Neural progenitor cell (in vitro differentiated cells): ENCODE measurements at places on chromosomes 1 and 21. TPM values are rescaled to one million over a fixed set of nuclear protein-coding genes. Genes with fewer than 3 reads are reported as not detected.

DNA sequence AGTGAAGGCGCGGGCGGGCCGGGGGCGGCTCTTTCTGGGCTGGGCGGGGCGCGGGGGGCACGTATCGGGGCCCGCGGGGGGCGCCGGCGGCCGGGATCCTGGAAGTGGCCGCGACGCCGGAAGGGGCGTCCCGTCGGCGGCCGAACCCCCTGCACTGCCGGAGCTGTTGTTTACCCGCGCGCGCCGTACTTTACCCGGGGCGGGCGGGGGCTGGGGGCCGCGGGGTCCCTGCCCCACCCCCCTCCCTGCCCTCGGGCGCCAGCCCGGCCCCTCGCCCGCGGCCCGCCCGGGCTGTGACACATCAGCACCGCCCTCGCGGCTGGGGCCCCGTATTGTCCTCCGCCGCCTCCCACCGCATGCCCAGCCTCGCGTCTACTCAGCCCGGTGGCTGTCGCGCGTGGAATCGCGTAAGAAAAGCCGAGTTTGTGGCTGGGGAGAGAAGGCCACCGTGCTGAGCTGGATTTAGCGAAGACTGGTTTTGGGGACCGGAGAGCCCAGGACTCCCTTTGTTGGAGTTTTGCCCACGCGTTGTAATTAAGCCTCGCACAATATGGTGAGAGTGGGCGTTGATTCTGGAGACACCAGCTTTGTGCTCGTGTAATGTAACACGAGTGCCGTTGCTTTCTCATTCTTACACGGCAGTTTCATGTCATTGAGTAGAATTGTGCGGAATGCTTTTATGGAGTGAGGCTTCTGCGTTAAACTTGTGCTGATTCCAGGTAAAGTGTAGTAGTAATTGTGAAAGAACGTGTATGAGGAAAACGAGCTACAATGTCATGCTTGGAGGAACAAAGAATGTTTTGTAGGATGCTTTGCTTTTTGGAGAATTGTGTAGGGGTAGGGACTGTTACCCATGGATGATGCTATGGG, 559 bp downstream of the BACH1 start:
- peak; percentile 78 for DNase-seq

DNA sequence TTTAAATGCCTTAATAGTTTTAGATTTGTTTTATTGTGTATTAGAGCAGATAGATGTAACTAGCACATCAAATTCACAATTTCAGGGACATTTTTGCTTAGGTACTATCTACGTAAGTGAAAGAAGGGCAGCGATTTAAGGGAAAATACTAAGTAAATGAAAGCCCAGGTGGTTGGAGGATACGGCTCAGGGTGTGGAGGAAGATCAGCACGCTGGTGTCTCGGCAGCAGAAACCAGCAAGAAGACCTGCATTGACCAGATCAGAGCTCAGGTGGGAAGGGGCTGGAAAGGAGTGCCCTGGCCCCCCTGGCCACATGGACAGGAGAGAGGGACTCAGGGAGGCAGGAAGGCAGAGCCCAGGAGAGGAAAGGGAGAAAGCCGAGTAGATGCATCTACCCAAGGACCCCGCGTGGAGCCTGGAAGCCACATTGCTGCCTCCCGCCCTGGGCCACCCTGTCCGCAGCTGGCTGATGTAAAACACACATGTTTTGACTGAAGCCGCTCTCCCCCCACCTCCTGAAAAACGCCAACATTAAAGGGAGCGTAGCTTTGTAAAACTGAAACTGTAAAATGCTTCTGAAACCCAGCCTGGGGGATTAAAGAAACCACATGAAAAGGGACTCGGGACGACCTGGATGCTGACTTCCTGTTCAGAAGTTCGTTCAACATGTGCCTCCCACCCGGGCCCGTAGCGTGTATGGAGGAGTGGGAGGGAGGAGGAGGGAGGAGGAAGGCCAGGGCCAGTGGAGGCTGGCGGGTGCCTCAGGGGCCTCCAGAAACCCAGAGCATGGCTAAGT, 72.6 kb upstream of the TARDBP start:
- DNase-seq, result no peak

The HRNR gene
- total RNA-seq, result not detected in 2 replicates

DNA sequence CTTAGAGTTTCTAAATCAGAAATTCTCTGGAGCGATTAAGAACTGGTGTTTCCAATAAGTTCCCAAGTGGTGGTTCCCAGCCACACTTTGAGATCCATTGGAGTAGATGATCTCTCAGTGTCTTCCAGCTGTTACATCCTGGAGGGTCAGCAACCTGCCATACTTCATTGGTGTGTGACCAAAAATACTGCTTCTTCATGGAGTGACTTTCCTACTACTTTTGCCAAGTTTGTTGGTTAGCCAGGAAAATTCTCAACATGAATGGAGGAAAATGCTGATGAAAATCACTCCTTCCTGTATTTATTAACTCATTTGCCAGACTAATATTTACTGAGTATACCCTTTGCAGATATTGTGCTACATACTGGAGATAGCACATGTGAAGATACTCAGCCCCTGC, 186.1 kb downstream of the FGGY start:
- DNase-seq, result no peak

The CR2 gene
- total RNA-seq, result 0.15 TPM in 1 of 2 replicates, not detected in the other

DNA sequence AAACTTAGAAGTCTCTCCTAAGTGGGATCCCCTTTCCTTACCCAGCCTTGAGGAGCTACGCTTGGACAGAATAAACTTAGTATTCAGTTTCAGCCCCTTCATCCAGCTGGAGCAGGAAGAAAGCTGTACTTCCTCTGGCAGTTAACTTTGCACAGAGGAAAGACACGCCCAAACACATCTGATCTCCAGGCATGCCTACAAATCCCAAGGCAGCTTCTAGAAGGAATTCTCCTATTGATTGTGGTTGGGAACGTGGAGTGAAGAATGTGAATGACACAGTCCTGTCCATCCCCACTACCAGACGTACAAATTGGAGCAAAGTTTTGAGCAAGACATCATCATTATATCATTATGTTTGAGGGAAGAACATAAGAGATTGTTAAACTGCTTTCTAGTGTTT, 6.6 kb upstream of the AK4 start:
- no peak for DNase-seq

DNA sequence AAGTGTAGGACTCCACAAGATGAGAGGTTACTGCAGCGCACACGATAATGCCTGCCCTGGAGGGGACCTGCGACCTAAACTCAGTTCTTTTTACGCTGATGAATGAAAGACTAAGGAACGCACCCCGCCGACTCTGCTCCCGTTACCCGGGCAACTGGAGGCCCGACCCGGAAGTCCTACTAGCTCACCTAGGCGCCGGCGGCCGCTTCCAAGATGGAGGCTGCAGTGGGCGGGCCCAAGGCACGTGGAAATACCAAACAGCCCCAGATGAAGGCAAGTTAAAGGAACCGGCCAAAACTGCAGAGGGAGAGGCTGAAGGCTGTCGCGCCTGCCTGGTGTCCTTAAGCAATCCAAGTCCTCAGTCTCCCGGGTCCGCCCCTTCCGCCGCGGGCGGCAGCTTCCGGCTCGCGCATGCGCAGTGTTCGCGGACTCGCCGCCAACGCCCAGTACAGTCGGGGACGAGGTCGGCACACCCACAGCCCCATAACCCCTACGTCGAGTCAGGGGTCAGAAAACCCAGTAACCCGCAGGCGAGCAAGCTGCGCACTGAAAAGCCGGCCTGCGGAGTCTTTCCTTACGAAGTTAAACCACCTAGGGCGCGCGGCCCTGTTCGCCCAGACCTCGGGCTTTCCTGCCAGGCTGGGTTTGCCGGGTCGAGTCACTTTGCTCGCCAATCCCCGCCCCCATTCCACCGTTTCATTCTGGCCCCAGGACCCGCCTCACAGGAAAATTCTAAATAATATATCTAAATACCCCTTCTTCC, at the start of gene SETD4:
TSS of gene SETD4 (minus strand) at position 368 of the 763 bp plus-strand sequence. CDS start 1,638 bp downstream, outside the sequence.
- peak; percentile 94 for DNase-seq

GRCh38 chr1:247077213-247077612, 1.4 kb downstream of the ZNF670 start:
- no peak for DNase-seq

DNA sequence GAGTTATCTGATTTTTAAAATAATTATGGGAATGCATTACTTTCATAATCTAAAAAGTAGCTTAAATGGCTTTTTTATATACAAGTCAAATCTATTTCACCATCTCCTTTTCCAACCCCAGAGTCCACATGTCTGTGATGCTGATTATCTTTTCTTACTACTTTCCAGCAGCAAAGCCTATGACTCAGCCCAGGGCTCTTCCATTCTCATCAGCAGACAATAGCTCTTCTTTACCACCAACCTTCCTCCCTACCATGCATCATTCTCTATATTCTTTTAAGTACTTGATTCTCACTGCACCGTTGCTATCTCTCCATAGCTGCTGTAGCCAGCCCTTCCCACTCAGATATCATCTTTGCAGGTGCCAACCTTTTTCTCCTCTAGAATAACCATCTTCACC, 61.3 kb downstream of the OVGP1 start:
- DNase-seq, result no peak

The ITSN1 gene
- 103 and 136 TPM in 2 replicates for total RNA-seq

The TEX38 gene
- total RNA-seq, result not detected in 2 replicates

The ATP6V1G3 gene
- not detected in 2 replicates for total RNA-seq

GRCh38 chr1:234515411-234515810, 36.4 kb upstream of the TARBP1 start:
- no peak for DNase-seq

GRCh38 chr1:29196863-29197589, 15.3 kb upstream of the SRSF4 start:
- no peak for DNase-seq

- no peak for DNase-seq
Observed at GRCh38 chr1:75708910-75709309, 15.6 kb upstream of the ACADM start.

DNA sequence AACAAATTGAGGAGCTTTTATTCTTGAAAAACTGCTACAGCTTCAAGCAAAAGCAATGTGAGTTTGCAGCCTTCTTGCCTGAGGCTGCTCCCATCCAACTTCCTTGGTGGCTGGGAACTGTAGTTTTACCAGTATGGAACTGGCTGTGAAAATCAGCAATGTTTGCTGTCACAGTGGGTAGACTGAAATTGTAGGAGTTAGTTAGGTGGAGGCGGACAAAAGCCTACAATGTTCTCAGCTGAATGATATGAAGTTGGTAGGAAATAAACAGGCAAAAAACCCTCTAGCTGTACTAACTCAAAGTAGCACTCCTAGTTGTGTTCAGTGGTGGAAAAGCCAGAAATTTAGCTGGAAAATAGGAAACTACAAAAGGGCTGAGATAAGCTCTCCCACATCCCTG, 18.5 kb downstream of the HAX1 start:
- DNase-seq, result no peak

DNA sequence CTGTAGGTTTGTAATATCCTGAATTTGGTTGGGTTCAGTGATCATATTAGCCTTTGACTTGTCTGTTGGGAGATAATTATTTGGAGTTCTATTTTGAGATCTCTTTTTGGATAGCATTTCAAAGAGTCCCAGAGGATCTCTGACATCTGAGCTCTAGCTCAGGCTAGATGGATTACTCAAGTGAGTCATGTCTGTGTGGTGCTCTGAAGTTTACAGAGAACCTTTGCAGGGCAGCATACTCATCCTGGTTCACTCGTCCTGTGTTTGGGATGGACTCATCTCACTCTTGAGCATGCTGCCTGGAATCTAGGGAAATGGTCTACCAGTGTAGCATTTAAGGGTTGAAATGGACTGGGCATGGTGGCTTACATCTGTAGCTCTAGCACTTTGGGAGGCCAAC, 29.4 kb upstream of the BMP8A start:
- DNase-seq, result no peak

- DNase-seq, result no peak
Observed at GRCh38 chr1:185215911-185216310, 58.9 kb downstream of the SWT1 start.

GRCh38 chr1:12555411-12556367, 62.3 kb downstream of the DHRS3 start:
- DNase-seq, result no peak

DNA sequence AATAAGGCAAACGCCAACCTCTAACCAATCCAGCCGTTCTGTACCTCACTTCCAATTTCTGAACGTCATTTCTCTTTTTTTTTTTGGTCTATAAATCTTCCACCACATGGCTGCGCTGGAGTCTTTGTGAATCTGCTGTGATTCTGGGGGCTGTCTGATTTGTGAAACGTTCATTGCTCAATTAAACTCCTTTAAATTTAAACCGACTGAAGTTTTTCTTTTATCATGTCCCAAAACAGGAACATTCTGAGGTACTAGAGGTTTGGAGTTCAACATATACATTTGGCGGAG, 65.5 kb upstream of the BACH1 start:
- DNase-seq, result no peak

The CLIC6 gene
- total RNA-seq, result 0.12 and 0.15 TPM in 2 replicates

The ZNF683 gene
- not detected in 2 replicates for total RNA-seq

DNA sequence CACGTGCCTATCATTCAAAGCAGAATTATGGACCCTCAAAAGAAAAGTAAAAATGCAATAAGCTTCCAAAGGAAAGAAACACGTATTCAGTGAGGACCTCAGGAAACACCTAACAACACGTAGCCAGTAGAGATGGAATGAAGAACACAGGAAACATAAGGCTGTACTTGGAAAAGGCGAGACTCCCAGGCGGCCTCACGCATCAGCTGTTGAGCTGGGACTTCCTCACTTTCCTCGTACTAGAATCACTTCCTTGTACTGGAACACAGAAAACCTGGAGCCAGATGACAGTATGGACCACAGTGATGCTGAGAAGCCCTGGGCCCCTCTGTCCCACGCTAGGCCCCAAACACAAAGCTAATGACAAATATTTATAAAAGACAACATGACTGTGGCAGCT, 94.4 kb upstream of the BACE2 start:
- DNase-seq, result no peak

The KCNJ15 gene
- total RNA-seq, result not detected in 2 replicates

The AMY1B gene
- not detected in 2 replicates for total RNA-seq

DNA sequence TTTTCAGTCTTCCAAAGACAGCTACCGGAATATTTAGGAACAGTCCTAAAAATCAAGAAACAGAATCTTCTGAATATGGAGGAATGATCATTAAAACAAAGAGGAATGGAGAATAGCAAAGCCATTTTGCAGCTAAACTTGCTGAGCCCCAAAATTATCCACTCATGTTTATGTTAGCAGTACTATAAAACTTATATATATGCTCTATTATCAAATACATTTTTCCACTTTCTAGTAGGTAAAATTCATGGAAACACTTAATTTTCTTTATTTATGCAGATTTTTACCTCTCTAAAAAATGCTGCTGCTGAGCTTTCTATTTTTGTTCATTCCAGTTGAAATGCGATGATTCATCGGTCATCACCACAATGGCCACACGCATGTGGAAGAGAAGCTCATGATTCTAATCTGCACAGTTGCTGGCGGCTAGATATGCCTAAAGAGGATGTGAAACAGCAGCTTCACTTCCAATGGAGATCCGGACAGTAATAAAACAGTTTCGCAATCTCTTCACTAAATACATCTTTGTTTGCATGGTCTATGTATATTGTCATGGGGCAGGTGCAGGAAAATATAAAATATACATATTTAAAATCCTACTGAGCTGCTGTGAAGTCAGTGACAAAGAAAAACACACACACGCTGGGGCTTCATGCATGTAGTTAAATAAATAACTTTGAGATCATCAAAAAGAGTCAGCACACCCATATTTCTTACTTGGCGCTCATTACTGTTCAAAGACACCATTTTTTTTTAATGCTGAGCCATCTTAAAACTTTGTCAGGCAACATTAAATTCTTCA, 292.2 kb downstream of the SMYD3 start:
- no peak for DNase-seq

The KCNK2 gene
- 0.50 and 1.1 TPM in 2 replicates for total RNA-seq

The SAMD13 gene
- total RNA-seq, result 4.6 and 5.6 TPM in 2 replicates

The GNAT2 gene
- total RNA-seq, result 0.25 TPM in 1 of 2 replicates, not detected in the other

GRCh38 chr1:58904299-58905125, 120.7 kb upstream of the JUN start:
- no peak for DNase-seq
